Fibroblast of villous mesenchyme (primary cell): ENCODE measurements at places on chromosomes 7 and 10.

DNA sequence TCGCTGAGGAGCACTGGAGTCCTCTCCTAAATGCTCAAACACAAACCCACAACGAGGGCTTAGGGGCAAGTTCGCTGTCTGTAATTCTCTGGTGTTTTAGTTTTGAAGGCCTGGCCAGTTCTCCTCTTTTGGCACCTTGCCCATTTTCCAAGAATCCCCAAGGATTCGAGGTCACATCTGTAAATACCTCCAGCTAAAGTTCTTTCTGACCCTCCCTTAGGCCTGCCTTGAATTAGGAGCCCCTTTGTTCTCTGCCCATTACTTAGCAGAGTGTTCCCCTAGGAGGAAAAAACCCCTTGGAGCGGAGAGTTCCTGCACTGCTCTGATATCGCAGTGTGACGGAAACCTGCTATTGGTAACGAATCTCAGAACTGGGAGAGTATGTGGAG is 743 bp upstream of the PYROXD2 start:
- DNase-seq = peak; percentile 23

- DNase-seq = no peak
These were observed 132.7 kb downstream of the ARID5B start for GRCh38 chr10:62034096-62034640.

DNA sequence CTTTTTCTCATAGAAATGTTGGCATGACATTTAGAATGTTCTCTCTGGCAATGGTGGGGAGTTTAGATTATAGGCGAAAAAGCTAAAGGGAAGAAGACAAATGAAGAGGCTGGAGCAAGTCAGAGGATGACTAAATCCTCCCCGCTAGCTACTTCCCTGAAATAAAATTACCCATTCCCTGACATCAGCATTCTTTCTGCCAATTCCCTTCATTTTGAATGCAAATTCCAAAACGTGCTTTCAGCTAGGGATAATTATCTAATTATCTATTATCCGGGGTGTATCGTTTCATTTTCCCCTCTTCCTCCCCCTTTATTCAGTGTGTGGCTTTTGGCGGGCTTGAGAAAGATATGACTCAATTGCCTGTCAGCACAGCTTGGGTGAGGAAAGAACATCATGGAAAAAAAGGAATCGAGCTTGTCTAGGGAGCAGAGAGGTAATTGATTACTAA is 672.3 kb downstream of the TNS3 start:
- no peak for DNase-seq

DNA sequence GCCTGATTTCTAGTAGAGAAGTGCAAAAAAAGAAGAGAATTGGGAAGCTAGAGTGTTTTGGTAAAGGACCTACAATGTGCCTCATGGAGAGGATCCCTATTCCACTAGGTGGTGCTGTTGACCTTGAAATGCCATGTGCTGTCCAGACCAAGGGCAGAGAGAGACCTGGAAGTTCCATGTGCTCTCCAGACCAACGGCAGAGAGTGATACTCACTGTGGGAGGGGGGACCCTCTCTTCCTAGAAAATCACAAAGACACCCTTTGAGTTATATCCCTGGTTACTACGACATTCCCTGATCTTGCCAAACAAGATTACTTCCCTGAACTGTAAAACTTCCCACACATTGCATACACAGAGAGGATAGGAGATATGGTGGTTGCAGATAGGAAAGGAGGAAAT is 212.7 kb upstream of the ZNF804B start:
- DNase-seq = no peak
